ENCODE measurements at places on chromosomes 12 and 14. TPM values are rescaled to one million over a fixed set of nuclear protein-coding genes. Genes with fewer than 3 reads are reported as not detected.

The KLHL33 gene
- total RNA-seq, result 0.05 TPM

The MGAT4C gene
- 0.24 TPM for total RNA-seq

- H3K27ac ChIP-seq, result no peak overlapping the region
- no peaks in the 10 kb centered on the region for H3K4me1 ChIP-seq
- DNase-seq, result no peak
- H3K36me3 ChIP-seq, result no peaks in the 10 kb centered on the region
- H3K4me3 ChIP-seq, result no peak overlapping the region
- no peaks in the 10 kb centered on the region for H3K27me3 ChIP-seq
Observed at GRCh38 chr12:58932806-58933681, 12.7 kb upstream of the LRIG3 start.

DNA sequence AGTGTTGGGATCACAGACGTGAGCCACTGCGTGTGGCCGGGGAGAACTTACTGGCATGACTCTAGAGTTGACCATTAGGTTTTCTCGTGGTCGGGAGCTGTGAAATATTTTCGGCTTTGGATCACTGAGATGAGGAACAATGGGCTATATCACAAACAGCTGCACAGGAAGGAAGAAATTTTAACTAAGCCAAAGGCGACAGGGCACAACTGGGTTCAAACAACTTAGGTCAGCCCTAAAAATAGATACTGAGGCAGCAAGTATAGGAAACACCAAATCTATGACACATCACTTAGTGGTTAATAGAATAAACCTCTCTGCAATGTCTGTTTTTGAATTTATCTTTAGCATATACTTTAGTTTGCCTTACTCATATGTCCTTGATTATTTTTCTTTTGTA, 162.9 kb downstream of the LRIG3 start:
- H3K36me3 ChIP-seq, result no peaks in the 10 kb centered on the region
- H3K27ac ChIP-seq, result no peak overlapping the region
- no peaks in the 10 kb centered on the region for H3K27me3 ChIP-seq
- DNase-seq, result no peak
- H3K4me3 ChIP-seq, result no peak overlapping the region

The CSRP2 gene
- total RNA-seq, result 7.4 TPM
